ENCODE measurements at places on chromosomes 6 and 20.

DNA sequence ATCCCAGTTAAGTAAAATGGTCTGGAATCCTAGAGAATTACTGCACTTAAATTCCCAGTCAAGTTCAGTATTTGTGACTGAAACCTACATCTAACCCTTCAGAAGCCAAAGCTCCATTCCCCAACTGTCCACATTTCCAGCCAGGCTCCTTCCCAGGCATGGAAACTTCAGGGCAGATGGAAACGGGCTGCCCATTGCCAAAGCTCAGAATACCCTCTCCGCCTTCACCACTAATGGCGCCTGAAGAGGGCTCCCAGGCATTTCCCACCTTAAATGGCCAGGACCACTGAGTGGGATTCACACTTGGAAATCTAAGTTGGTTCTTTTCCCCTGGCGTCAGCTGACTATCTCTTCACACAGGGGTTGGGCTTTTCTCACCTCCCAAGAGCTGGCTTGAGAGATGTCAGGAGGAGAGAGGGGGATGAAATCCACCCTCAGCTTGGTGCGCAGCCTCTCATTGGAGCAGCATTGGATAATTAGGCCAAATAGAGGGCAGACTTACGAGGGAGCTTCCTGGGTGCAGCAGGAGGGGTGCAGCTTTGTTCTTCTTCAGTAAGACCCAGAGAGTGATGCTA is 82.9 kb downstream of the ANKRD60 start:
- DNase-seq, result no peak

DNA sequence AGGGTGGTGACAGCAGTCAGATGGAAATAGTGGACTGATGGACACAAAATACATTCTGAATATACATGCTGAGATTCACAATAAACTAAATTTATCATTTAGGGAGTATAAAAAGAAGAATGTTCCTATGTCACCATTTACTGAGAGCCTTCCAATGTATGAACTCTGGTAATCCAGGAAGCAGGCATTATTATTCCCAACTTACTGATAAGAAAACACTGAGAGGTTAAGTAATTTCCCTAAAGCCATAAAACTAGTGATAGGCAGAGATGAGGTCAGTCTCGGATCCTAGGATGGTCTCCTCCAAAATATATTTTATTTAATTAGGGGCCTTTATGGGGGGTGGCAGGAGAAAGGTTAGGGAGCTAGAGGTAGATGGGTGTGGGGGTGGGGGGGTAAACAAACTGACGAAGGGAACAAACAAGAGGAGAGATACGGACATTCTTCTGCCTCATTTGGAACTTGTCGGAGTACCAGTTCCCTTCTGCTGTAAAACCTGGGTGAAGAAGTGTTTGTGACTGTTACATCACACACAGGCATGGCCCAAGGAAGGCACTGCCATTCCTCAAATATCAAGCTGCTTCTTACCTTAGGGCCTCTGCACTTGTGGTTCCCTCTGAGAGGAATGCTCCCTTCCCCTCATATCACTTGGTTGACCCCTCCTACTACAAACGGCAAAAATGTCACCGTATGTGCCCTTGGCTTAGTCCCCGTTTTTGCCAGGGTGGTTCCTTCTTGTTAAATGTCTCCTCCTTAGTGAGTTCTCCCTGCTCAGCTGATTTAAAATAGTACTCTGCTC is 6.7 kb downstream of the SAYSD1 start:
- no peak for DNase-seq

DNA sequence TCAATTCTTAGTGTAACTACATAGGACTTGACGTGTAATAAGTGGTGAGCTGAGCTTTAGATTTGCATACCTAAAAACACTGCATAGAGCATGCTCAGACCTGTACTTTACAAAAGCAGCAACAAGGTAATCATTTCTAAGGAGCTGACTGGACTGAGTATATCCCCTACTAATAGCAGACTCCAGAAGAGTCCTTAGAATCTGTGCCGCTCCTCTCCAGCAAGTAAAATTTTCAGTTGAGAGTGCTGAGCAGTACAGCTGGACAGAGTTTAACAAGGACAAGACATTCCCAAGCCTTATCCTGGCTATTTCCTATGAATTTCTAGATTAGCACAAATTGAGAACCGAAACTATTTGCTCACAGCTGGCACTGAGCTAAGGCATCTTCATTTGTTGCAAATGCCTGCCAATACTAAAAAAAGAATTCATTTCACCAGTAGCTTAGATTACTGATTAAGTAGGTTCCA is 26.1 kb upstream of the KLHL31 start:
- peak; percentile 1 for DNase-seq

DNA sequence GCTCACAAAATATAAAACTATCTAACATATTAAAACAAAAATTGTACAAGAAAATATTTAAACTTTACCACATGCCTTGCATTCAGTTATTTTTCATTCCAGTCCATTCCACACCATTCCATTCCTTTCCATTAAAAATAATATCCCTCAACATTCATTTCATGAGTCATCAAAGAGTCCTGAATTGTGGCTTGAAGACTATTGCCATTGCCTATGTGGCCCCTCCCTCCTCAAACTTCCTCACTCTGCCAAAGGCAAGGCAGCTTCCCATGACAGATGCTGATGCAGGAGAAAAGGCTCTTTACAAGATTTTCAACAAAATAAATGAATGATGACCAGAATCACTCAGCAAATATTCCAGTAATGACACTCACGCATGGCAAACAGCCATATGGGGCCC is 31.7 kb downstream of the IL20RA start:
- peak; percentile 82 for DNase-seq

- peak; percentile 56 for DNase-seq
These were observed 24.4 kb downstream of the CNBD2 start for GRCh38 chr20:35992713-35993335.

DNA sequence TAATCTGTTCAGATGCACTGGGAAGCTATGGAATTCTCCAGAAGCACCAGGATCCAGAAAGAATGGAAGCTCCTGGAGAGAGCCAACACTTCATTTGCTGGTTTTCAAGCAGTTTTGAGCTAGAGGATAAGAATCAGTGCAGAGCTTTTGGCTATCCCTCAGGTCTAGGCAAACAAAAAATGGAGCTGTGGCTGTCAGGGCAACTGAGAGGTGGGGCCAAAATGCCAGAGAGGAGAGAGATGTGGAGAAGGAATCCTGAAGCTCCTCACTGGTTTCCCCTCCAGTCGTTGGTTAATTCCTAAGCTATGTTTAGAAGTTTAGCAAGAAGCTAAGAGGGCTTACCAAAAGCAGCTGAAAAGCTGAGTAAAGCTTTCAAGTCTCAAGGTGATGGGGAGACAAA is 294.2 kb upstream of the JARID2 start:
- peak; percentile 22 for DNase-seq

GRCh38 chr6:31651602-31652191 is 764 bp downstream of the BAG6 start:
- peak; percentile 81 for DNase-seq

- DNase-seq, result peak; percentile 94
These were observed 85.7 kb downstream of the NFATC2 start for GRCh38 chr20:51456511-51457509.

DNA sequence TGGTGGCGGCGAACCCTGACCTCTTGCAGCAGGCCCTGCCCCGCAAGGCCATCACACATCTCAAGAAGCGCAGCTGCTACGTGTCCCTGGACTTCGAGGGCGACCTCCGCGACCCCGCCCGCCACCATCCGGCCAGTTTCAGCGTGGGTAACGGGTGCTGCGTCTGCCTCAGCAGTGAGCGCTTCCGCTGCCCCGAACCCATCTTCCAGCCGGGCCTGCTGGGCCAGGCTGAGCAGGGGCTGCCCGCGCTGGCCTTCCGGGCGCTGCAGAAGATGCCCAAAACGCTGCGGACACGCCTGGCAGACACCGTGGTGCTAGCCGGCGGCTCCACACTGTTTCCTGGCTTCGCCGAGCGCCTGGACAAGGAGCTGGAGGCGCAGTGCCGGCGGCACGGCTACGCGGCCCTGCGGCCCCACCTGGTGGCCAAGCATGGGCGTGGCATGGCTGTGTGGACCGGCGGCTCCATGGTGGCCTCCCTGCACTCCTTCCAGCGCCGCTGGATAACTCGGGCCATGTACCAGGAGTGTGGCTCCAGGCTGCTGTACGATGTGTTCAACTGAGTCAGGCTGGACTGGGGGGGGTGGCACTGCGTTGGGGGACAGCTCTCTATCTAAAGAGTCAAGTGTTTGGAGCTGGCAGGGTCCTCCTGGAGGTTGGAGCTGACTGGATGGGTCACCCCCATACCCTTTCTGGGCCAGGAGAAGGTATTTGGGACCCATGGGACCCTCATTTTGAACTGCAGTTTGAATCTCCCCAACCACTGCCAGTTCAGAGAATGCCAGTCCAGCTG is 1.1 kb downstream of the ACTL10 start:
- peak; percentile 59 for DNase-seq

GRCh38 chr6:27894839-27895762 is 17.1 kb downstream of the OR2B2 start:
- peak; percentile 82 for DNase-seq

- peak; percentile 38 for DNase-seq
These were observed 447.3 kb downstream of the HDGFL1 start for GRCh38 chr6:23016696-23017095.

GRCh38 chr6:27332692-27333641 is 20.9 kb upstream of the POM121L2 start:
- peak; percentile 46 for DNase-seq

DNA sequence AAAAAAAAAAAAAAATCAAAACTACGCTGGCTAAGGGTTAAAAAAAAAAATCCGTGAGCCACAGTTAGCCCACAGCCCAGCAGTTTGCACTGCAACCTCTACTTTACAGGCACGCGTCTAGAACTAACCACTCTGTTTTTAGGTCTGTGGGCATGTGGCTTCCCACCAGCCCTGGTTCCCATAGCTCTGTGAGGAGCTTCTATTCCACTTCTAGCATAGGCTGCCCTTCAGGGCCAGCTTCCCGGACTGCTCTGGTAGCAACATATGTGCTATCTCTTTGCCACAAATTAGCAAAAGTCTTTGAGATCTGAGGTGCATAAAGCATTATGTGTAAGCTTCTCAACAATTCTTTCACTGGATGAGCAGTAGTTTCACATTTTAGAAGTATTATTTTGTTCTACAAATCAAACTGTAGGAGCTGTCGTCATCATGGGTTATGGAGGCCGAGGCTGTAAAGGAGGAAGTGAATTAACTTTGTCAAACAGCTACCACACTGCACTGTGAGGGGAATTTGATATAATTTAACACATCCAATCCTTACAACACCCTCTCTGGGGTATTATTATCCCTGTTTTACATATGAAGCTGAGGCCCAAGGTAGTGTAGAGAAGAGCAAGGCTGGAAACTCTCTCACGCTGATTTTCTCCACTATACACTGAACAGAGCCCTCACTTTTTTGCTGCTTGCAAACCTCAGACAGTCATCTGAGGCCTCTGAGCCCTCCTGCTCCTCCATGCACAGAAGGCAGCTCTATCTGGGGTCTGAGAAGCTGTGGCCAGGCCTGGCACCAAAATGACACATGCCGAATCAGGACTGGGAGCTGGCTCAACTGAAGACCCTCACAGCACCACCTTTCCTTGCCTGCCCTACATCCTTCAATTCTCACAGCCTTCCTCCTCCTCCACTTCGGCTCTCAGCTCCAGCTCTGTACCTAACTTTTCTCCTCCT is 35.4 kb downstream of the MAN1A1 start:
- no peak for DNase-seq

- no peak for DNase-seq
These were observed 5.8 kb downstream of the YTHDF1 start for GRCh38 chr20:63210011-63210605.

DNA sequence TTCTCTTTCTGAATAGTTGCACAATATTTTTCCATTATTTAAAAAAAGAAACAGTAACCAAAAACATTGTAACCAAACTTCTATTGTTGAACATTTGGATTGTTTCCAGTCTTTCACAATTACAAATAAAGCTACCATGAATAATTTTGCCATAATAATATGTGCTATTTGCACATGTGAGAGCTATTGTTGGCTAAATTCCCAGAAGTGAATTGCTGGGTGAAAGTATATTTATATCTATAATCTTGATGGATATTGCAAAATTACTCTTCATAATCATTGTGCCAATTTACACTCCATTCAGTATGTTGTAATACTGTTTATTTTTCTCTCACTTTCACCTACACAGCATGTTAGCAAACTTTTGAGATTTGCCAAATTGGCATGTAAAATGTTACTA is 36.6 kb upstream of the SLC22A16 start:
- DNase-seq, result peak; percentile 47

DNA sequence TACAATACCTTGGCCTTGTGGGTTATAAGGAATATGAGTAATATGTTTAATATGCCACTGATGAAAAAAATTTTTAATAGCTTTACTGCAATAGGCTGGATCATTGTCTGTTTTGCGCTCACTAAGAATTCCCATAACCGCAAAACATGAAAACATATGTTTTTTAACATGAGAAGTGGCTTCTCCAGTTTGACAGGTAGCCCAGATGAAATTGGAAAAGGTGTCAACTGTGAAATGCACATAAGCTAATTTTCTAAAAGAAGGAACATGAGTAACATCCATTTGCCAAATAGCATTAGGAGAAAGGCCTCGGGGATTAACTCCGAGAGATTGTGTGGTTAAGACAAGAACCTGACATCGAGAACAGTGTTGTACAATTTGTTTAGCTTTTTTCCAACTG is 4.9 kb downstream of the GLYATL3 start:
- DNase-seq, result no peak

GRCh38 chr20:25247518-25247955 is 348 bp upstream of the PYGB start:
- no peak for DNase-seq

DNA sequence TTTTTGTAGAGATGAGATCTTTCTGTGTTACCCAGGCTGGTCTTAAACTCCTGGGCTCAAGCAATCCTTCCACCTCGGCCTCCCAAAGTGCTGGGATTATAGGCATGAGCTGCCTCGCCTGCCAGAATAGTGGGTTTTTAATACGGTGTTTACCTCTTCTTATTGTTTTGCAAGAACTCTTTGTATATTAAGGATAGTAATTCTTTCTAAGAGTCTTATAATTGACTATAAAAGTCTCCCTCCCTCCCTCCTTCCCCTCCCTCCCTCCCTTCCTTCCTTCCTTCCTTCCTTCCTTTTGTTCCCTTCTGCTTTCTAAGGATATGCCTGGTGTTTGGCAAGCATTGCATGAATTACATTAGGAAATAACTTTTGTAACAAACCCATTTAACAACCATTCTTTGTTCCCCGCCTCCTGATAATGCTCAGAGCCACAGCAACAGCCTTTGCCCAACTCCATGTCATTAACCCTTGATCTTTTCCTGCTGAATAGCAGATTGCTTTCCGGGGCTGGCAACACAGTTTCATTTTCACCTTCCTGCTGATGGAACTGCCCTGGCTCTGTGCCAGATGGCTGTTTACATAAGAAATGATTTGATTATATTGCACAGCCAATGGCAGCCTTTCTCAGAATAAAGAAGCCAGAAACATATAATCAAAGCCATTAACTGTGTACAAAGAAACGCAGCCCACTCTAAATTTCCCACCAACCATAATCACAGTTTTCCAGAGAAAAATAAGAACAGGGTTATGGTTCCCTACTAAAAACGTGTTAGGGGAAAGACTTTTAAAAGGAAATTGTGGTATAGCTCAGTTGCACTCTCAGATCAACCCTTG is 143.7 kb upstream of the PTPN1 start:
- DNase-seq, result peak; percentile 14
